ENCODE measurements at places on chromosomes 1 and 21.

- DNase-seq = peak; percentile 46
Measured at GRCh38 chr21:44024887-44025353, 12.8 kb downstream of the TRAPPC10 start.

- DNase-seq = peak; percentile 81
Measured at GRCh38 chr1:148362626-148363438, 120.3 kb downstream of the PPIAL4G start.

DNA sequence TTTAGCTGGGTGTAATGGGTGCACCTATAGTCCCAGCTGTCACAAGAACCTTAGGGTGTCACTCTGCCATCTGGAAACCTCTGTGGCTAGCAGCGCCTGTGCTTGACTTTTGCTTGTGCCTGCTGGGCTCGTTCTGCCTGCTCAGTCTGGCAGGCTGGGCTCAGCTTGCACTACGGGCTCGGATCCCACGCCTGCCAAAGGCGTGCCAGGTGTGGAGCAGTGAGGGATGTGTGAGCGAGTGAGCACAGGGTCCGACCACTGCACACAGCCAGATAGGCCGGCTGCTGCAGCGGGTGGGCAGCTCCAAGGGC, 2.8 kb upstream of the LSM10 start:
- no peak for DNase-seq

GRCh38 chr1:228987286-228987685, 252.0 kb downstream of the RHOU start:
- DNase-seq = no peak

DNA sequence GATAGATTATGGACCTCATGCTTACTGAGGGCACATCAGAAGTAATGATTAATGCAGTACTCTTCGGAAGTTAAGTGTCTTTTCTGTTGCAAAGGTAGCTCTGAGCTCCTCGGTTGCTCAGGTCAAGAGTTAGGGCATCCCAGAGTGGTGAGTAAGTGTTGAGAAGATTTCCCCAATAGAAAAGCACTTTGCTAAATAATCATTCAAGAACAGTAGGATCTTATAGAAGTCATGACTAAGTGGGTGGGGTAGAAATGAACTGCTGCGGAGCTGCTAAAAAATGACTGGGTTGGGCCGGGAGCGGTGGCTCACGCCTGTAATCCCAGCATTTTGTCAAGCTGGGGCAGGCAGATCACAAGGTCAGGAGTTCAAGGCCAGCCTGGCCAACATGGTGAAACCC, 648.6 kb upstream of the CAMK1G start:
- no peak for DNase-seq

DNA sequence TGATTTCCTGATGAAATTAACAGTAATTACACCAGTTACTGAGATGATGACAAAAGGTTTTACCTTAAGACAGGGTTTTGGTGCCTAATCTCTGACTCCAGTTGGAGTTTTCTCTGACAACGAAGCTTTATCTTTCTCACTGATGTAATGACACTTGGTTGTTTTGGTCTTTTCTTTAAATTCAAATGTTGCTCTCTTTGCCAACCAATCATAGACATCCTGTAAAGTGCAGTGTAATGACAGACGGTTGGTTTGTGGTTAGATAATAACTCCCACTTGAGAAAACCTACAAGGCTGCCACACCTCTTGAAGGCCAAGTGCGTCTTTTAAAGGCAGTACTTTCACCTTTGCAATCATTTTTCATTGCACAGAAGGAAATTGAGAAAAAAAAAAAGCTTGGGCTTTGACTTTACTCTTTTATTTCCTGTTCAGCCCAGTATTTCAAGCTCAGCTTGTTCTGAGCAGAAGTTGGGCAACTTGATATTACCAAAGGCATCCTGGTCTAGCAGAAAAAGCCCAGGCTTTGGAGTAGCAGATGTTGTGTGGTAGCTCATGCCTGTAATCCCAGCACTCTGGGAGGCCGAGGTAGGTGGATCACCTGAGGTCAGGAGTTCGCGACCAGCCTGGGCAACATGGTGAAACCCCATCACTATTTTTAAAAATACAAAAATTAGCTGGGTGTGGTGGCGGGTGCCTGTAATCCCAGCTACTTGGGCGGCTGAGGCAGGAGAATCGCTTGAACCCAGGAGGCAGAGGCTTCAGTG, 14.9 kb downstream of the PDIK1L start:
- no peak for DNase-seq

- DNase-seq = no peak
Measured at GRCh38 chr1:31032266-31032665, 33.3 kb downstream of the PUM1 start.

GRCh38 chr1:234997896-234998741, 130.5 kb downstream of the TOMM20 start:
- no peak for DNase-seq

DNA sequence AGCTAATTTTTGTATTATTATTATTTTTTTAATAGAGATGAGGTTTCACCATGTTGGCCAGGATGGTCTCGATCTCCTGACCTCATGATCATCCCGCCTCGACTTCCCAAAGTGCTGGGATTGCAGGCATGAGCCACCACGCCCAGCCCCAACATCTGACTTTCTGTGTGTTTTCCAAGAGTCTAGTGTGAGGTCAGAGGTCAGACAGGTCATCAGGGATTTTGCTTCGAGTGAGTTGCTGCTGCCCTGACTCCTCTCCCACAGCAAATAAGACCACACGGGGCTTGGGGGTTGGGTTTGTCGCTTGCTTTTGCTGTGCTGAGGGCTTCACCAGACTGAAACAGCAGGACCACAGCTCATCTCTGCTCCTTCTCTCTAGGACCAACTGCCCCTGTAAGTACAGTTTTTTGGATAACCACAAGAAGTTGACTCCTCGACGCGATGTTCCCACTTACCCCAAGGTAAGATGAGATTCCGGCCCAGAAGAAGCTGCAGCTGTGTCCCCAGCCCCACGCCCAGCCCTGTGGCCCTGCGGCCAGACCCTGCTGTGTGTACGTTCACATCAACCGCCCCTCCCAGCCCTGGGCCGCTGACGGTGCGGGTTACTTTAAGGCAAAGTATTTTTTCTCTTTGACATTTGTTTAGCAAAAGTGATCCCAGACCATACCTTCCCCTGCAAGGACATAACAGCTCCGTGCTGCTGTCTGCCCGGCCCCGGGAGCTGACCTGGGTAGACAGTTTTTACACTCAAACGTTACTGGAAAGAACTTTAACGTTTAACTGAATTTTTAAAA, 97.5 kb downstream of the PDE9A start:
- no peak for DNase-seq

GRCh38 chr1:100606438-100606837, 68.5 kb downstream of the GPR88 start:
- no peak for DNase-seq

All from activated CD8-positive, alpha-beta memory T cell treated with anti-CD3 and anti-CD28 coated beads, Interleukin-2, amount 50 U/mL, for 48 hours (primary cell).